ENCODE measurements at places on chromosomes 6 and 20. TPM values are rescaled to one million over a fixed set of nuclear protein-coding genes. Genes with fewer than 3 reads are reported as not detected.

DNA sequence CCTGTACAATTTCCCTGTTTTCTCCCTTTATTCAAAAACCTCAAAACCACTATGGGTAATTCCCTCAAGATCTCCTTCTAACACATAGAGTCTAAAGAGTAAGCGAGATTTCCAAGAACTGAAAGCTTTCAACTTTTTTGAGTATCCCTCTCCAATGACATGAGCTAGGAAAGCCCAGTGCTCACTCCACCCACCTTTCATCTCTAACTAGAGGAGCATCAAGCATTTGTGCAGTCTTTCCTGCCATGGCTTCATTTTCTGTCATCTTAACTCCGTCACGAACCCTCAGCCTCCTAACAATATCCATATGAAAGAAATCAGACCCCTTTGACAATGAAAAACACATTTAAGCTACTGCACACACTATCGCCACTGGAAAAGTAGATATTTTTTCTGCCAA is 91.9 kb upstream of the SUPT3H start:
- DNase-seq, result no peak

GRCh38 chr20:20267685-20268370 is 100.1 kb upstream of the INSM1 start:
- DNase-seq, result no peak

- DNase-seq, result no peak
These were observed 928.3 kb upstream of the FLRT3 start for GRCh38 chr20:15265581-15266309.

GRCh38 chr20:43388268-43389002 is 69.3 kb upstream of the SRSF6 start:
- DNase-seq, result peak; percentile 78

GRCh38 chr6:143742070-143742954 is 64.5 kb downstream of the PHACTR2 start:
- DNase-seq, result peak; percentile 19

DNA sequence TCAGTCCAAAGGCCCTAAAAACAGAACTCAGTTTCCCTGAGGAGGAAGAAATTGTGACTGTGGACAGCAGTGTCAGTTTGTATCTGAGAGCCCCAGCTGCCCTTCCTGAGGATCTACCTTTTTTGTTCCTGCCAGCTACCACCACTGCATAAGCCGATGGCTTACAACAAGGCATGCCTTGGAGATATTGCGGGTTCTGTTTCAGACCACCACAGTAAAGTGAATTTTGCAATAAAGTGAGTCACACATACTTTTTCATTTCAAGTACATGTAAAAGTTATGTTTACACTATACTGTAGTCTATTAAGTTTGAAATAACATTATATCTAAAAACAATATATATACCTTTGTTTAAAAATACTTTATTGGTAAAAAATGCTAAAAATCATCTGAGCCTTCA is 9.6 kb upstream of the CST3 start:
- DNase-seq, result no peak

GRCh38 chr6:52529311-52529710 is 47.5 kb downstream of the TRAM2 start:
- DNase-seq, result no peak

CST9L gene
- total RNA-seq, result not detected

BEND6 gene
- total RNA-seq, result 34.8 TPM

BPIFB2 gene
- total RNA-seq, result not detected

SLCO4A1 gene
- 0.72 TPM for total RNA-seq

TP53TG5 gene
- not detected for total RNA-seq

SYCP2 gene
- total RNA-seq, result 0.74 TPM

Measured in fibroblast of the aortic adventitia (primary cell).